HEK293T (cell line): ENCODE measurements at places on chromosomes 6 and 20.

GRCh38 chr6:17002123-17002522 is 99.7 kb upstream of the STMND1 start:
- no peak for DNase-seq

DNA sequence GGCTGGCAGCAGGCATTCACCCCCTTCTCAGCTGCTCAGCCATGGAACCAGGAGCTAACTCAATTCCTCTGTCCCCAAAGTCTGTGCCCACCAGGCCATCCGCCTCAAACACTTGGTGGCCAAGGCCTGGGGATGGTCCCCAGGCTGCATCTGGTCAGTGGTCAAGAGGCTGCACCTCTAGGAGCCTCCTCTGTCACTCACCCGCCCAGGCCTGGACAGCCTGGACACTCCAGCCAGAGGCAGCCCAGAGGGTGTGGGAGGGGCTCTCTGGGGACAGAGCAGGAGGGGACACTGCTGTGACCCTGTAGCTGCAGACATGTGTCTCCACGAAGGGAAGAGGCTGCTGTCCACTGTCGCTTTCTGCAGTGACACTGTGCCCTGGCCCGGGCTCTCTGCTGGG is 416.6 kb upstream of the SULF2 start:
- no peak for DNase-seq

GRCh38 chr20:13554706-13555105 is 84.0 kb downstream of the TASP1 start:
- DNase-seq: no peak

GRCh38 chr20:25421102-25421501 is 13.6 kb downstream of the GINS1 start:
- no peak for DNase-seq

- no peak for DNase-seq
Measured at GRCh38 chr6:33978412-33979150, 167.3 kb downstream of the GRM4 start.

- DNase-seq: no peak
Measured at GRCh38 chr6:11525468-11526155, 11.9 kb upstream of the TMEM170B start.

DNA sequence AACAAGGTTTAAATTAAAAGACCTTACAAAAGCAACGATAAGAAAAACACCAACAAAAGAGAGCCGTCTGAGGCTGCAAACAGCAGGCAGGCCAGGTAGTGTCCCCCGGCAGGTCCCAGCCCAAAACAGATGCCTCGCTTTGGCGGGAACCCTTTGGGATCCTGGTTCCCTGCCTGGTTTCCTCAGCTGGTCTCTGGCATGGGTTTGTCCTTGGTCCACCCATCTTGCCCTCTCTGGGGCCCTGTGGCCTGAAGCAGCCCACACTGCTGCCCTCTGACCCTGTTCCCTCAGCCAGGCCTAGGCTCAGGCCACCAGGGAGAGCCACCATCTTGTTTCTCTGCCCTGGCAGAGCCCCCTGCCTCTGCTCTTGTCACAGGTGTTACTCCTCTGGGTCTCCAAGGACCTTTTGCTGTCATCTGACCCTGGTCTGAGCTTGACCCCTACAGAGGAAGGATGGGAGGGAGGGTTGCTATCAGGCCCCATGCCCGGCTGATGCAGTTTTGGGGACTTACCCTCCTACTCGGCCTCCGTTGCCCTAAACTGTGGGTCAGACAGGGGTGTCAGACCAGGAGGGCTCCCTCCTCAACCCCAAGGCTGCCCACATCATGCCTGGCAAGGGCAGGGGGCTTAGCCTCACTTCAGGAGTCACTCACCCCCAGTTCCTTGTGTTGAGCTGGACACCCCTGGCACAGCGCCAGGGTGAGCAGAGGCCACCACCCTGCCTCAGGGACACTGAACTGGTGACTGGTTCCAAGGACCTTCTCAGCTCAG is 30.6 kb upstream of the GRM4 start:
- no peak for DNase-seq

- no peak for DNase-seq
Measured at GRCh38 chr20:14966808-14967207, 629.4 kb upstream of the FLRT3 start.

DNA sequence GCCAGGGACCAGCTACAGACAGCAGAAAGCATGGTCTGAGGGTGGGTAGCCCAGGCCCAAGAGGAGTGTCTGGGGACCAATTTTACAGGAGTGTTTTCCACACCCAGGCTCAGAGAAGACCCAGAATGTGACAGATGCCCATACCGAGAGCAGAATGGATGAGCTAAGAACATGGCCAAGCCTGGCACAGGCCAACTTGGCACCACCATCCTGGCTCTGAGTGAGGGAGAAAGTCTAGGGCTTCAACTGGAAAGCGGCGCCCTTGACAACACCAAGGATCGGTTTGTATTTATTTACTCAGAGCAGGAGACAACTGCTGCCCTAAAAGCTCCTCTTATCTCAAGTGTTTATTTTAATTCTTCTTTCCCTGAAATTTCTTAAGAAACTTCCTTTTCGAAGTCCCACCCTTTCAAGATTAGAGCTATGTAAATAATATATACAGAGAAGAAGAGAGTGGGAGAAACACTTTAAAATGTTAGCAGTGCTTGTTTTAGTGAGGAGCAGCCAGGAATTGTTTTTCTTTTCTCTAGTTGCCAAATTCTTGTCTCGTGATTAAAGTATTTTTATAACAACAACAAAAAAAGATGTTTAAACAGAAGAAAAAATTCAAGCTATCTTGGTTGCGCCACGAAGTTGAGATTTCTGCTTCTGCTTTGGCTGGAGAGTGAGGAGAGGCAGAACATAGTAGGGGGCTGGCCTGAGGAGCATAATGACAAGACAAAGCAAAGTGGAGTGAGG is 16.2 kb downstream of the TNXB start:
- no peak for DNase-seq

- no peak for DNase-seq
Measured at GRCh38 chr6:53999088-53999755, 112.0 kb upstream of the MLIP start.

GRCh38 chr6:77313595-77313994 is 149.7 kb downstream of the HTR1B start:
- no peak for DNase-seq

GRCh38 chr20:36663031-36663430 is 17.0 kb upstream of the SLA2 start:
- no peak for DNase-seq

DNA sequence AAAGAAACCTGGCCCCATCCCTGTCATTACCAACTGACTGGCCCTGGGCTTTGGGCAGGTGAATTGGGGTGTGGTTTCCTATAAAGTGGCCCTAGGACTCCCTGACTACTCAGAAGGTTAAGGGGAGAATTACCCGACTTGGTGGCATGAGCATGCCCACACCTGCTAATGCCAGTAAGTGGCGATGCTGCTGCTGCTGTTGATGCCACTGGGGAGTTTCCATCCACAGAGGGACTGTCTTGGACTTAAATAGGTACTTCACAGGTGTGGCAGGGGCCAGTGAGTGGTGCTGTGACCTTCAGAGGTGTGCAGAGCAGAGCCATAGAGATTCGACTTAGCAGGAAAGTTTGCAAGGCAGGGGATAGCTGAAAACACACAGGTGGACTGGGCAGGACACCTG is 32.6 kb upstream of the MDFI start:
- no peak for DNase-seq

GRCh38 chr20:20437314-20437713 is 69.4 kb downstream of the INSM1 start:
- DNase-seq: no peak

DNA sequence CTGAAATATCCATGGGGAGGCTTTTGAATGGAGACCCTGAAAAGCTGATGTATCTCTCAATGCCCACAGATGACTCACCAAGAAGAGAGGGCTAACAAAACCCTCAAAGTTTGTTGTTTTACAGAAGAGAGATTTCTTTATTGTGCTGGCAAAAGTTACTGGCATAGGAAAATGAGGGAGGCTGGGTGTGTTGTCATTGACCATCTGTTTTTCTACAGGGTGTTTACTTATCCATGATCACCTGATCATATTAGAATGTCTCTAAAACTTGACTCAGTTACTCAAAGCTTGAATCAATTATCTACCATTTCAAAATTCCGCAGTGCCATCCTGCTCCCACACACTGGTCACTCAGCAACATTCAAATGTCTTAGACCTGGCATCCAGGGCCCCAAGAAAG is 9.8 kb downstream of the NCOA6 start:
- DNase-seq: no peak

- no peak for DNase-seq
Measured at GRCh38 chr20:15616626-15617025, 956.6 kb downstream of the KIF16B start.

DNA sequence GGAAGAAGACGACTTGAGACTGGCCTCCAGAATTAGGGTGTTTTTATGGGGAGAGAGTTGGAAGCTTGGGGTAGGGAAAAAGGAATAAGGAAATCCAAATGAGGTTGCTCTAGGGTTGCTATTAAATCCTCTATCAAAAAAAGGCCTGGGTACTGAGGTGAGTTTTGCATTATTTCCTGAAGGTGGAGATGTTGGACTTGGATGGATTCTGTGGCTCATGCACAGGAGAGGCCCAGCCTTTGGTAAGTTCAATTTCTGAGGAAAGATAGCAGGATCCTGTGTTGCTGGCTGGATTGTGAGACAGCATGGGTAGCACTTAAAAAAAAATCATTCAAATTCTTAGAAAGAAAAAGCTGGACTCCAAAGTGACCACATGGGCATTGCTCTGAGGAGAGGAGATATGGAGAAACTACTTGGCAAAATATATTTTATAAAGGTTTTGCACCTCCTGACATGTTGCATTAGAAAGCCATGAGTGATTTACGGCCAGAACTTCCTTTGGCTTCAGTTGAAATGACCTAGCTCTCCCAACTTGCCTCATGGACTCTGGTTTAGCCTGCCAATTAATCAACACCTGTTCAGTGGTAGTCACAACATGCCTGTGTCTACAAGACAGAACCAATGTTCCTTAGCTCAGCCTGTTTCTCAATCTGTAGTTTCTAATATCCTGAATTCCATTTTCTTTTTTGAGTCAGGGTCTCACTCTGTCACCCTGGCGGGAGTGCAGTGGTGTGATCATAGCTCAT is 152.1 kb upstream of the RALGAPA2 start:
- peak; percentile 51 for DNase-seq

GRCh38 chr6:74757813-74758212 is 448.0 kb downstream of the COL12A1 start:
- DNase-seq: no peak

- no peak for DNase-seq
Measured at GRCh38 chr6:165722022-165722421, 59.0 kb upstream of the PDE10A start.

DNA sequence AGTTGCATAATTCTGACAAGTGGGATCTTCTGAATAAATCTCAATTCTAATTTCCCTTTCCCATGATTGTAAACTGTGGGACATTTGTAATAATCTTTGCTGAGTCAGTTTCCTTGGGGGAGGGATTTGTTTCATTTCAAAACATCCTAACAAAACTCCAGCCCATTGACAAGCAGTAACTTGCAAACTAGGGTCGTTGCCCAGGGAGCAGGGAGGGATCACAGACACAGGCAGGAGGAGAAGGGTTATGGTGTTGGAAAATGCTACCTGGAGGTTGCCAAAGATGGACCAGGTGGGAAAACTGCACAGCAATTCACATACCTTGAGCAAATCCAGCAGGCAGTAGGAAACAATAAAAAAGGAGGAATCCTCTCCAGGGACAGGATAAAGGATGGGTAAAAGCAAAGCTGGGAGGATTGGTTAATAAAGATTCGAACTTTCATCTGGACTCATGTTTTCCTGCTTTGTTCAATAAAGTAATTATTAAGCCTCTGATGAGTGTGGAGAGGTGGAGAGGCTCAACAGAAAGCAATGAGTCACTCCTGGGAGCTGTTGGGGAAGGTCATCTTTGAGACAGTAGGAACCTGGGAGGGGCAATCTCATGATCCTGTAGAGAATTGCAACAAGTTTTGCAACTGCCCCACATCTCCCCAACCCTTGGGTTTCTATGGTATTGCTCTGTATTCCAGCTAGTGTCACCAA is 87.3 kb upstream of the AKIRIN2 start:
- DNase-seq: no peak

DNA sequence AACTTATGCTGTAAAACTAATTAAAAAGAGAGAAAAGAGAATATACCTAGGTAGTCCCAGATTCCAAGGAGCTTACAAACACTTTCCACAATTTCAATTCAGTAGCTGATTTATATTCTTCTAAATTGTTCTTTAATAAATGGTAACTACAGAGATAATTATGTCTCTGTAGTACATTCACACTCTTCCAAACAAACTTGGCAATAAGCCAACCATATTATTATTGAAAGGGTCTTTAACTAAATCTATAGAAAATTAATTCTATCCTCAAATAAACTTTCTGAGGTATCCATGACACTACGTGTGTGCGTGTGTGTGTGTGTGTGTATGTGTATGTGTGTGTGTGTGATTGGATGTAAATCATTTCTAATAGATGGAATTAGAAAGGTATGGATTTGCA is 217.4 kb upstream of the EYS start:
- no peak for DNase-seq

DNA sequence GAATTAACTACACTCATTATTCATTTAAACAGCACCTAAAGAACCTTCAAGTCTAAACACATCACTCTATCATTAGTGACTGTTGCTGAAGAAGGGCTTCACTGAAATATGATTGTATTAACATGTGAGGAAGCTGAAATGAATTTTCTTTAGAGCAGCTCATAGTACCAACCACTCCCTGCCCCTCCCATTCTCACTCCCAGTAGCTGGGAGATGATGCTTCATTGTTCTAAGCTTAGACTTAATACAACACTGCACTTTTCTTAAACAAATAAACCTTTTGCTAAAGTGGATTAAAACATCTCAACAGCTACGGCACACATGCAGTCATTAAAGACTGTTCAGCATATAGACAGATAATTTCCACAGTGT is 63.1 kb downstream of the ATXN1 start:
- no peak for DNase-seq

- DNase-seq: no peak
Measured at GRCh38 chr20:14919501-14920081, 582.2 kb upstream of the FLRT3 start.

DNA sequence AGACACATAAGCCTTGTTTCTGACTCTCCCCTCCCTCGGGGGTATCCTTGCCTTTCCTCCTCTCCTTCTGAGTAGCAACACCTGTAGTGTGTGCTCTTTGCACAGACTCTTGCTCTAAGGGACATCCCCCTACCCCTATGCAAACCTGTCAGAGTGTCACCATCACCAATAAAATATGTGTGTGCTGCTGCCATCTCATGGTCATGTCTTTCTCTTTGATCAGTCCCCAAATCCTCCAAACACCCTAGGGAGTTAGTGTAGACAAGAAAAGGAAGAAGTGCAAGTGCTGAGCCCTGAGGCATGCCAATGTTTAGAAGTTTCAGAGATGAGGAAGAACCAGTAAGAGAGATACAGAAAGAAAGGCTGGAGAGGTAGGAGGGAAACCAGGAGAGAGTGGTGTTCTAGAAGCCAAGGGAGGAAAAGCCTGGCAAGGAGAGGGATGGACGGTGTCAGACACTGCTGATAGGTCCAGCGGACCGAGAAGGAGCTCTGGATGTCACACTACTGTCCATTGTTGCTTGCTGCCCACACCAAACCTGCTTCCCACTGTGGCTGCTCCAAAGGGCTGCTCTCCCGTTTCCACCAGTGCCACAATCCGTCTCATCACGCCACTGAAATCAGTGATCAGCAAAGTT is 16.4 kb downstream of the TRMT6 start:
- peak; percentile 19 for DNase-seq

- peak; percentile 60 for DNase-seq
Measured at GRCh38 chr6:80133020-80133419, 26.5 kb downstream of the BCKDHB start.
